ENCODE measurements at places on chromosomes 1 and 21.

GRCh38 chr1:186113461-186113860, 261.6 kb downstream of the TPR start:
- peak; percentile 79 for DNase-seq

- DNase-seq = no peak
Measured at GRCh38 chr1:40133839-40134238, 27.3 kb upstream of the RLF start.

GRCh38 chr1:156887734-156888133, 5.8 kb upstream of the PEAR1 start:
- DNase-seq = no peak

DNA sequence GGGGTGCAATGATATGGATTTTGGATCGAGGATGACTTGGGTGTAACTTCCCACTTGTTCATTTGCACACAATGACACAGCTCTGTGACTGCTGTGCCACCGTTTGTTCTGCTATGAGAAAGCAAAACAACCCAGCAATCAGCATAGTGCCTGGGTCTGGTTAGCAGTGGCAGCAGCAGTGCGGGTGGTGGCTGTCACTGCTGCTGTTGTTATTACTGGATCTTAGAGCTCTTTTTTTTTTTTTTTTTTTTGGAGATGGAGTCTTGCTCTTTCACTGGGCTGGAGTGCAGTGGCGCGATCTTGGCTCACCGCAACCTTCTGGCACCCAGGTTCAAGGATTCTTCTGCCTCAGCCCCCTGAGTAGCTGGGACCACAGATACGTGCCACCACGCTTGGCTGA, 56.9 kb downstream of the TBCE start:
- DNase-seq = no peak

GRCh38 chr1:92995441-92996430, 34.5 kb upstream of the DIPK1A start:
- DNase-seq = no peak

GRCh38 chr1:19348441-19349198, 36.5 kb downstream of the SLC66A1 start:
- DNase-seq = no peak

DNA sequence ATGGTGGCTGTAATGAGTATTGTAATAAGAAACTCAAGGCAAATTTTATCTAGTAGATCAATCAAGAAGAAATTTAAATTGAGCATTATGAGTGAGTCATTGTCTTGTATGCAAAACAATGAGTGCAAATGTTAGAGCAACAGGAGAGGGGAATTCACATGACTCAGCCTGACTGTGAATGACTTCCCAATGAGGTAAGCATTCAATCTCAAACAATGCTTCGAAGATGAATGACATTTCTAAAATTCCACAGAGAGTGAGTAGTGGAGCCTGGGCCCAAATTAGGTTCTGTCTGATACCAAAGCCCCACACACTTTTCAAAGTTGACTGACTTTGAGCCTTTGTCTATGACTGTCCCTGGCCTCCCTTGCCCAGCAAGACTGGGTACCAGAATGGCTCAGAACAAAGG, 738.0 kb downstream of the PTPRU start:
- peak; percentile 77 for DNase-seq

DNA sequence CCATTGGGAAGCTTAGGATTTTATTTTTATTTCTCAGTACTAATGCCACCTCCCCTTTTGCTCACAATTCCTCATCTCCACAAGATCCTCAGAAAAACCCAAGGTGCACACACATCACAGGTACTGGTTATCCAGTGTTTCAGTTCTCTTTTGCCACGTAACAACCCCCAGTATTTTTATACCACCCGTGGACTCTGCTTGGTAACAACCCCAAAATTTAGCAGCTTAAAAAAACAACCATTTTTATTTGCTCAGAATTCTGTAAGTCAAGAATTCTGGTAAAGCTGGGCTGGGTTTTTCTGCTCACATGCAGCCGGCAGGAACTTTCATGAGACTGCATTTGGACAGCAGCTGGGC, 180.0 kb downstream of the KAZN start:
- DNase-seq = no peak

- no peak for DNase-seq
Measured at GRCh38 chr1:180386745-180387367, 115.5 kb downstream of the ACBD6 start.

GRCh38 chr1:24199291-24199900, 12.3 kb upstream of the IFNLR1 start:
- peak; percentile 85 for DNase-seq

DNA sequence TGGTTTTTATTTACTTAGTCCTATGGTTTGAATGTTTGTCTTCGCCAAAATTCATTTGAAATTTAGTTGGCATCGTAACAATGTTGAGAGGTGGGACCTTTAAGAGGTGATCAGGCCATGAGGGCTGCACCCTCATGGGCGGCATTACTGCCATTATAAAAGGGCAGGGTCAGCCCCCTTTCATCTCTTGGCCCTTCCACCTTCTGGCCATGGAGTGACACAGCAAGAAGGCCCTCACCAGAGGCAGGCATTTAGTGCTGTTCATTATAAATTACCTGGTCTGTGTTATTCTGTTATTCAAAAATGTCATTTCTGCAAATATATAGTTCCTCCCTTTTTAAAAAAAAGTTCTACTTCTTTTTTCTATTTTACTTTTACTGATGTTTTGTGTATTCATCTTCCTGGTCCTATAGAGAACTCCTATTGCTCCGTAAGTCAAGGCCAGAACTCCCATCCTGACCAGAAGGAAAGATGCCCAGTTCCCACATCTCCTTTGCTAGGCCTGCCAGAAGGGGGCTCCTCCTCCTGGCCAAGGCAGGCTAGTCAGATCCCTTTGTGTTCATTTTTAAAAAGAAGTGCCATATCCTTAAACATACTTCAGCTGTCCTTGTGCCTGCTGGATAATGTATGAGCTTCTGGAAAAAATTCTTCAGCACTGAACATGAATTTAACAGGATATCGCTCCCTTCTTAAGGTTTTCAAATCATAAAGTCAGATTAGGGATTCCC, 10.0 kb upstream of the LBR start:
- peak; percentile 29 for DNase-seq

DNA sequence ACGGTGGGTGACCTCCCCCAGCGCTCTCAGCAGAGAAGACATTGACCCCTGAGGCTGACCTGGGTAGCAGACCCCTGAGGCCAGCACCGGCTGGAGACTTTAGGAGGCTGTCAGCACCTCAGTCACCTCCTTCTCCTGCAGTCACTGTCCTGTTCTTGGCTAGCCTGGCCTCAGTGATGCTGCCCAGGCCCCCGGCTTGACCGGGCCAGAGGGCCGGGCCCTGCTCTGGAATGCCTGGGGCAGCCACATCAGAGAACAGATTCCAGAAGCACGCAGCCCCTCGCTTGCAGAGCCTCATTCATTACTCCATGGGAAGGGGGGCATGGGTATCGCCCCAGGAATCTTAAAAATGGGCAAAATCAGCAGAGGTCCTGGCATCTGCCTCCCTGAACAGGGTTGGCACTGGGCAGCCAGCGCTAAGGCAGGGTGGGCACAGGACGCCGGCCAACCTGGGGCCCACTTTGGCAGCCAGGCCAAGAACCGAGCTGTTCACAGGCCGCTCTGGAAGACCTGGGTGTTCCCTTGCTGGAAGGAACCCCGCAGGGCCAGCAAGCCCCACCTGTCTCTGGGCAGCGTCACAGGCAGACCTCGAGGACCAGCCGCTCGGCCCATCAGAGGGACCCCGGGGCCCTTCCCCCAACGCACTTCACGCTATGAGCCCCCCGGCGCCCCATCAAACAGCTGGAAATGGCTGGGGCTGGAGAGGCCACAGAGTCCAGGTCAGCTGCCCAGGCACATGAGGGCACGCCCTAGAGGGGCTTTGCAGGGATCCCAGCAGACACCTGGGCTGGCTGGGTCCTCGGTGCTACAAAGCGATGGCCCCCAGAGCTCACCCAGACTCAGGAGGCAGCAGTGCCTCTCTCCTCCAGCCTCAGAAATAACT, 45.1 kb downstream of the MEGF6 start:
- no peak for DNase-seq

GRCh38 chr1:10945991-10946509, 66.4 kb upstream of the TARDBP start:
- DNase-seq = no peak

DNA sequence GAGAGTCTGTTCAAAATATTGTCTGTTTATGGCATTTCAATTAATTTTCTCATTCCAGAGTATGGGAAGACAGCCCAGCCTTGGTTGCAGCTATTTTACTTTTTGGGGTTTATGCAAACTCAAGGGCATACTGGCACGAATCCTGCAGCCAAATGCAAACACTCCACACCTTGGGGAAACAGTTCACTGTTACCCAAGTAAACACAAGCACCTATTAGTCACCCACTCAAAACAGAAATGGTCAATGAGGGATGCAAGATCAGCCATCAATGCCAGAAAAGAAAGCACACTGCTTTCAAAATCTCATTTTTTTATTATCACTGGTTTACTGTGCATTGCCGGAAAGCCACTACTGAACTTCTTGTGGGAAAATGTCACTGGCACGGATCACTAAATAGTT, 170.6 kb downstream of the RUNX1 start:
- no peak for DNase-seq

- no peak for DNase-seq
Measured at GRCh38 chr1:212077028-212077427, 41.5 kb downstream of the DTL start.

DNA sequence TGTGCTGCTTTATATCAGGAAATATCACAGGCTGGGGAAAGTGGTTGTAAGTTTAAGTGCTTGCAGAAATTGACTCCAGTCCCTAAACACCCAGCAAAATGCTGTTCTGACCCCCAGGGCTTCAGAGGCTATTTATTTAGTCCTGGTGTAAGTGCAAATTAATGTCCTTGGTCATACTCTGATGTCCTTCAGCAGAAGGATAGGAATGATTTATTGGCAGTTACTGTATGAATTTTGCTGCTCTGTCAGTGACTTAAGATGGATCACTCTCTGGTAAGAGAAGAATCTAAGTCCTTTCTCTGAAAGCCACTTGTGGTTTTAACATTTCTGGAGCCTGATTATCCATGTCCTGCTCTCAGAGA, 21.9 kb downstream of the FAM20B start:
- DNase-seq = no peak

DNA sequence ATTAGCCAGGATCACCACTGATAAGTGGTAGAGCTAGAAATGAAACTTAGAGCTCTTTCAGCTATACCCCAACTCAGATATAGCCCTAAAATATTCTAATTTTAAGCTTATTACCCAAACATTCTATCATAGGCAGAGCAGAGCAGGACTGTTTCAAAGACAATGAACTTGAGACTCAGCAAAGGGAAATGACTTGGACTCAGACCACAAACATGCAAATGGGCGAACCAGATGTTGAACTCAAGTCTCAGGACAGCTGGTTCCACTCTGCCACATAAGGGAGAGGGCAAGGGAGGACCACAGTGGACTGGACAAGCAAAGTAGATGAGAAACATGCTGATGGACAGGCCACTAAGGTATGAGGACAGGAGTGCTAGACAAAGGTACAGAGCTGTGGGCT, 315.3 kb downstream of the OMA1 start:
- DNase-seq = no peak

GRCh38 chr1:236303675-236304074, 21.9 kb upstream of the ERO1B start:
- DNase-seq = no peak

DNA sequence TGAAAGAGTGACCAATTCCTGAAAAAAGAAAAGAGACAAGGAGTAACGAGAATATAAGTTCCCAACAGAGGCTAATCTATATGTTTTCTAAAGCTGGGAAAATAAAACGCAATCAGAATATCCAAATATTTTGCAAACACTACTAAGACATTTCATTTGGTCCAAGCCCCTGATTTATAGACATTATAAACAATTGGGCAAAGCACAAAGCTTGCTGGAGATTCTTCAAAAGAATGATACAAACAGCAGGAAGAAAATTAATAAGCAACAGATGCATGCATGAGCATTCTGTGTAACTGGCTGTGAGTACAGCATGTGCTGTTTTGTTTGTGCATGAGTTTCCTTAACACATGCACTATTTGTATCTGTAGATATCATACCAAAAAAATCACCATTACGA, 552.9 kb downstream of the LTN1 start:
- DNase-seq = peak; percentile 85

DNA sequence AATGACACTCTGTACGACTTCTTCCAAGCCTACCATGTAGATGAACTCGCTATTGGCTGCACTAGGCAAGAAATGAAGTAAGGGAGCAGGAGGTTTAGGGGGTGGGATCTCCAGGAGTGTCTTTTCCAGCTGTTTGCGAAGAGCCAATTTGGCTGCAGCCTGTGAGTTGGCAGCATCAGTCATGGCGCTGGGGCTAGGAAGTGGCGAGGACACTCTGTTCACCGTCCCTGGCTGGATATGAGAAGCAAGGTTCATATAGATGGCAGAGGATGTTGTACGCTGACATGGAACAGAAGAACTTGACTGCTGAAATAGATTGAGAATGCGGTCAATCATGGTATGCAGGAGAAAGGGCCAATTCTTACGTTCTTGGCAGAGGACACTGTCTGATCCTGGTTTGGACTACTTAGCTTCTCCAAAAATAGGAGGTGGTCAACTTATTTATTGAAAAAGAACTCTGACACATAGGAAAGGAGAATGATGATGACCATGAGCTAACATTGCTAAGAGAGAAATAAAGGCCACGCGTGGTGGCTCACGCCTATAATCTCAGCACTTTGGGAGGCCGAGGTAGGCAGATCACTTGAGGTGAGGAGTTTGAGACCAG, 41.2 kb downstream of the SLC27A3 start:
- DNase-seq = no peak

DNA sequence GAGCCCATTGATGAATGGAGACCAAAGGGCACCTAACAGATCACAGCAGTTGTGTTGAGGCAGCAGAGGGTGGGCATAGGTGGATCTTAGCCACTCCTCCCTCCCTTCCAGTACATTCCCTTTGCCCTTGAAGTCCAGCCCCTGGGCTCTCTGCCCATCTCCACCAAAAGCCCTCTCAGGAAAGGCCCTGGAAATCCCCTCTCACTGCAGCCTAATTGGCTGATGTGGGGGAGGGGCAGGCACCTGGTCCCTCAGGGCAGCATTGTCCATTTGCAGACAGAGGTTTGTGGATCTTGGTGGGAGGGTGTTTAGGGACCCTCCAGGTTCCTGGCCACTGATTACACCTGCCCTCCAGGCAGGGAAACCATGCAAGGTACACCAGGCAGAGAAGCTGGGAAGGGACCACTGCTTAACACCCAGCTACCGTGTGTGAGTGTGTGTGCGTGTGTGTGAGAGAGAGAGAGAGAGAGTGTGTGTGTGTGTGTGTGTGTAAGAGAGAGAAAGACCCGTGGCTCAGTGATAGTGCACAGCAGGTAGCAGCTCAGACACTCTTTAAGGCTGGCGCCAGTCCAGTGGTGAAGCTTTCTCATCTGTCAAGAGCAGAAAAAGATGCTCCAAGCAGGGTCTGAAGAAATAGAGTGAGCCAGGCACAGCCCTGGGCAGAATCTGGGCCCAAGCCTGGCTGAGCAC, 71.1 kb downstream of the MATN1 start:
- DNase-seq = no peak

GRCh38 chr1:12171206-12172041, 4.6 kb downstream of the TNFRSF1B start:
- DNase-seq = no peak

- no peak for DNase-seq
Measured at GRCh38 chr21:33680870-33681269, 38.6 kb downstream of the ITSN1 start.

- peak; percentile 57 for DNase-seq
Measured at GRCh38 chr1:23126801-23127200, 41.9 kb downstream of the LUZP1 start.

Measured in adipocyte (in vitro differentiated cells).